ENCODE measurements at places on chromosomes 1 and 21.
A peak's percentile ranks its signal among the peaks of the same experiment; 100 is the strongest.

- DNase-seq = no peak
Observed at GRCh38 chr1:232066521-232066920, 439.9 kb downstream of the DISC1 start.

DNA sequence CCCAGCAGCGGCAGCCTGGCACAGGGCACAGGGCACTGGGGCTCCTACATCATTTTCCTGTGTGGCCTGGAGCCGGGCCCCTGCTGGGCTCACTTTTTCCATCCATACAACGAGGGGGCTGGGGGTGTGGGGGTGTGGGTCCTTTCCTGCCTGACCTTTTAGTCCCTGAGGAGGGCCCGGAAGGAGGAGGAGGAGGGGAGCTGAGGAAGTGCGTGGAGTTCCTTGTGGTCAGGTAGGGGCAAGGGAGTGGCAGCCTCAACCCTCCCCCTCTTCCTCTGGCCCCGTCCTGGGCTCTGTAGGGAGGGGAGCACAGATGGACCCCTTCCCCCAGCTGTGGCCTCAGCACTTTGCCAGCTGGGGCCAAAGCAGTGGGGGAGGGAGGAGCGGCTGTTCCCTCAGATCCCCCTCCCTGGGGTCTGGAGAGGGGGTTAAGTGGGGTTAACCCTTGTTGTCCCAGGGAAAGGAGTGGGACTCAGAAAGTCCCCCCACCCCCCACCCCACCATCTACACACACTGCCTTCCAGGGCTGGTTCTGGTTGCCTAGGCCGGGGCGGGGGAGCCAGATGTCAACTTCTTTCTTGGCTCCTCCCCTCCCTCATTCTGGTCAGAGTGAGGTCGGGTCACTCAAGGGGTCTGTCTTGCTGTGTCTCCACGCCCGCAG, 5.7 kb downstream of the NTRK1 start:
- DNase-seq = no peak

GRCh38 chr1:12177999-12178441, 11.2 kb downstream of the TNFRSF1B start:
- peak; percentile 81 for DNase-seq

DNA sequence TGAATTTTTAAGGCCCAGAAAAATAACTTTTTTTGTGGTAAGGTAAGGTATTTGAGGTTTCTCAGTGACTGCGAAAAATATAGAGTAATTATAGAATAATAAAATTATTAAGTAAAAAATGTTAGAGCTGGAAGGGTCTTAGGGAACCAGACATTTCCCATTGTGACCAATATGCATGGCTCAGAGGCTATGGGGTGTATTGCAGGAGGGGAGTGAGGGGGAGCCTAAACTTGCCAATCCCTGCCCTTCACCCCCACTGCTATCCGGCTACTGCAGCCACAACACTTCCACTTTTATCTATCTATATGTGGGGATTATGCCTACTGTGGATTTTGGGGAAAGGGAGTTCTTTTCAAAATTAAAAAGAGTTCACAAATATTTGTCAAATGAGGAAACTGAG, 7.6 kb upstream of the GADD45A start:
- no peak for DNase-seq

GRCh38 chr1:24554714-24555113, 1.2 kb upstream of the NCMAP start:
- DNase-seq = no peak

GRCh38 chr1:43363283-43363934, 4.4 kb downstream of the ELOVL1 start:
- DNase-seq = no peak

DNA sequence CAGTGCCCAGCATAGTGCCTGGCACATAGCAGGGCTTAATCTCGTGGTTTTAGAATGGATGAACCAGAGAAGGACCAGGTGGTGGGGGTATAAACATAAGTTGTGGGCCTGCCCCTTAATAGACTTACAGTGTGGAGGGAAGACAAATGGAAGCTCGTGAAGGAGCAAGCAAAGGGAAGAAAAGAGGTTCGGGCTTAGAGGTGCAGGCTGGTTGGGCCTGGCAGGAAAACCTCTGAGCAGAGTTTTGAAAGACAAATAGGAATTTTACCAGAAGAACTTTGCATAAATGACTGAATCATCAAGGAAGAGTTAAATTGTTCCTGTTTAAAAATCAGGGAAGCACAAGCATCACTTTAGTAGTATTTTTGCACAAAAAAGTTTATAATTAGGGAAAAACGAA, 4.5 kb downstream of the RHOU start:
- no peak for DNase-seq

- DNase-seq = peak; percentile 90
Observed at GRCh38 chr1:245788269-245788668, 633.5 kb downstream of the KIF26B start.

GRCh38 chr1:55582084-55582483, 366.9 kb upstream of the USP24 start:
- DNase-seq = no peak

- no peak for DNase-seq
Observed at GRCh38 chr1:211579440-211580302, 710 bp upstream of the SLC30A1 start.

DNA sequence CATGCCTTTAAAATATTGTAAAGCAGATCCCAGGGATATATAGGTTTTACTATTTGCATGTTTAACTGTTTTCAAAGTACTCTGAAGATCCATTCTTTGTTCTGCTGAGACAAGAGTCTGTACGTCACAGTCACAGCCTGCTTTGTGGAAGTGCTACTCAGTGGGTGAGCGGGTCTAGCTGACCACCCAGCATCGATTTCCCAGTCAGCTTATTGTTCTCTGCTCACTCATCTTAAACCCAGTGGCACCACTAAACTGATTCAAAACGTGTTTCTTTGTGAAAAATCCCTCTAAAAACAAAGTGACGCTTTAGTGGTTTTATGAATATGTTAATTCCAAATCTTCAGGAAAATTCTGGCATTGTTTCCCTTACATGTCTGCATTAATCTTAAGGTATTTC, 12.4 kb downstream of the PLPP3 start:
- no peak for DNase-seq

DNA sequence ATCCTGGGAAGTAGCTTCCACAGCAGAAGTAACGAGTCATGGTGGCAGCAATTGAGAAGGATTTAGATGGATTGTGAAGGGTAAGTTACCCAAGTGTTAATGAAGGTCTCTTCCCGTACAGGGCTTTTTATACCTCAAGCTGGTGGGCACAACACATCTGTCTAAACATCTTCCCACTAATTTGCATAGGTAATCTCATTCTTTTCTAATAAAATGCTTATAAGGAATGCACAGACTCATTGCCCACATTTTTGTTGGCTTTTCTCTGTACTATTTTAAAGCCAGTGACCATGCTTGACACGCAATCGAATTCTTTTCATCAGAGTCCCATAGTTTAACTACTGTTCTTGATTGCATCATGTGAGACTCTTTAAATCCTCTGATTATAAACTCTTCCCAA, at the start of gene KRTAP7-1:
TSS of gene KRTAP7-1 (minus strand) at position 101 of the 400 bp plus-strand sequence. CDS start at position 40, 61 bp downstream.
- no peak for DNase-seq

DNA sequence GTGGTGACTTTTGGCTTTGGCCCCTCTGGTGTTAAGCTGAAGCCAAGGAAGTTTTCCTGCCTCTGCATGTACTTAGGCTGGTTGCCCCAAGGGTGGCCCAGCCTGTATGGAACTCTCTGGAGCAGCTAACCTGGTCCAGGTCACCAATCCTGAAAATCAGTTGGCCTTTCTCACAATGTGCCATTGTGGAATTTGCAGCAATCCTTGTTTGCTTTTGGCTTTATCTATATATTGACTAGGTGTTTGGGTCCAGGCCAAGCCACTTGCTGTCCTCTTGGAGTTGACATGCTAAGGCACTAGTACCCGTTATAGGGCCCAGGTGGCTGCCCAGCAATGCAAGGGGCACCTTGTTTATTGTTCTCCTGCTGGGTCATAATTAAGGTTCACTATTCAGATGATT, 124.6 kb downstream of the CAMTA1 start:
- no peak for DNase-seq

DNA sequence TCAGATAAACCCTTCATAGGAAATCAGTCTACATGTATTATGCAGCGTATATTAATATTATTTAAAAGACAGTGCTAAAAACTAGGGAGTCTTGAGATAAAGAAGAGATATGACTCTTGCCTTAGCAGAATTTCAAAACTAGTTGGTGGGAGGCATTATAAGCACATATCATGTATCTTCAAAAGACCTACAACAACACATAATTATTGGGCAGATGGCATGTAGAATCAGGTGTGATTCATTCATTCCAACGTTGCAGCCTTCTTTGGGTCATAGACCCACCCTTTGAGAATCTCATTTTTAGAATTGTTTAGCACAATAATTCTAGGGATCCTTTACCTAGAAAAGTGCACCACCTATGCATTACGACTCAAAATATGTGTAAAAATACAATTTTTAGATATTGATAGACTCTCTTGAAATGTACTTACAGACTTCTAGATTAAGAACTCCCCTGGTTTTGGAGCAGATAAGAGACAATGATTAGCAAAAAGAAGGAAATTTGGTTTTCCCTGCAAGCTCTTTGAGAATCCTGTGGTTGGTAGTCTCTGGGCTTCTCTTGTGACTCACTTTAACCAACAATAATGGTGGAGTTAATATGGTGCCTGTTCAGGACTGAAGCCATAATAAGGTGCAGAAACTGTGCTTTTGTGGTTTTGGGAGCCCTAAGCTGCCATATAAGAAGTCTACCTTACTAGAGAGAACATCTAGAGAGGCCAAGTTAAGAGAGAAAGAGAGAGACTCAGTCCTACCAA, 85.3 kb upstream of the RGS4 start:
- no peak for DNase-seq

DNA sequence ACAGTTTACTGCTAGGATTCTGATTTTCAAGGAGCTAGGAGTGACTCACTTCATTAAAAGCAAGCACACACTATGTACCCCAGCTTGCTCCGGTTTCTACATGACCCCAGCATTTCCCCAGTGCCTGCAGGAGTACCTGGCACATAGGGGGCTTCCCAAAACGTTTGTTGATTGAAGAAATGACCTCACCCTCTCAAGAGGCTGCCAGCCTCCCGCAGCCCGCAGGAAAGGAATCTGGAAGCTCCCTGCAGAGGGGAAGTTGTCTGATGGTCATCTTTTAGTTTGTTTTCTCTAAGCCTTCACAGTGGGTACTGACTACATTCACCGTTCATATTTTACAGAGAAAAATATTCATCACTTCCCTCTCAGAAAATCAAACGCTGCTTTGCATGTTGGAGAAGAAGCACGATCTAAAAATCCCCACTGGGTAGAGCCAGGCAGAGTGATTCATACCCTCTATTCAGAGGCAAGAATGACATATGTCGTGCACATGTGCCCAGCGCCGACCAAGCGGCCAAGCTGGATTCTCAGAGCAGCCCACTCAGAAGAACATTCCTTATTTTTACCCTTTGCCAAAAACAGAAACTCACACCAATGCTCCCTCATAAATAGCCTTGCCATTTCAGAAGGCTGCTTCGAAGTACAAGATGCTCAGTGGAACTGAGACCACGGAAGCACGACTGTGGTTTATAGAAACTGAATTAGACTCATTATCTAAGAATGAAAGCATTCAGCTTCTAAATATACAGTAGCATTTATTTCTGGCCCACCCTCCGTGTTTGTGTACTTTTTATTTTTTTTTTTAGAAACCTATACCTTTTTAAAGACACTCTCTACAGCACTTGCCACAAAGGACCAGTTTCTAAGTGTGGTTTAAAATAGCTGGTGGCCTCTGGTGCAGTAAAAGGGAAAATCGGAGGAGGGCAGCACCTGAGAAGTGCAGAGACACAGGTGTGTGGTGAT, 143.2 kb downstream of the MIS18A start:
- DNase-seq = no peak

- peak; percentile 52 for DNase-seq
Observed at GRCh38 chr1:22808186-22808675, 97.6 kb downstream of the EPHB2 start.

DNA sequence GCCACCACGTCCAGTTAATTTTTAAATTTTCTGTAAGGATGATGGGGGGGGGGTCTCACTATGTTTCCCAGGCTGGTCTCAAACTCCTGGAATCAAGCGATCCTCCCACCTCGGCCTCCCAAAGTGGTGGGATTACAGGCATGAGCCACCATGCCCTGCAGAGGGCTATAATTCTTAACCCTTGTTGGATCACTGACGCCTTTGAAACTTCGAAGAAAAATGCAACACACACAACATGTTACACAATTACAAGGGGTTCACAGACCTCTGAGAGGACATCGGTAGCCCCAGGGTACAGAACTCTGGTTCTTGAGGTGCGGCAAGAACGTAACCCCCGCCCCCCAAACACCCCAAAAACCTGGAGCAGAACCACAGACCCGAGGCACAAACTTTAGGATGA, 8.4 kb upstream of the LUZP1 start:
- no peak for DNase-seq

- DNase-seq = no peak
Observed at GRCh38 chr1:238658763-238659162, 727.6 kb upstream of the CHRM3 start.

DNA sequence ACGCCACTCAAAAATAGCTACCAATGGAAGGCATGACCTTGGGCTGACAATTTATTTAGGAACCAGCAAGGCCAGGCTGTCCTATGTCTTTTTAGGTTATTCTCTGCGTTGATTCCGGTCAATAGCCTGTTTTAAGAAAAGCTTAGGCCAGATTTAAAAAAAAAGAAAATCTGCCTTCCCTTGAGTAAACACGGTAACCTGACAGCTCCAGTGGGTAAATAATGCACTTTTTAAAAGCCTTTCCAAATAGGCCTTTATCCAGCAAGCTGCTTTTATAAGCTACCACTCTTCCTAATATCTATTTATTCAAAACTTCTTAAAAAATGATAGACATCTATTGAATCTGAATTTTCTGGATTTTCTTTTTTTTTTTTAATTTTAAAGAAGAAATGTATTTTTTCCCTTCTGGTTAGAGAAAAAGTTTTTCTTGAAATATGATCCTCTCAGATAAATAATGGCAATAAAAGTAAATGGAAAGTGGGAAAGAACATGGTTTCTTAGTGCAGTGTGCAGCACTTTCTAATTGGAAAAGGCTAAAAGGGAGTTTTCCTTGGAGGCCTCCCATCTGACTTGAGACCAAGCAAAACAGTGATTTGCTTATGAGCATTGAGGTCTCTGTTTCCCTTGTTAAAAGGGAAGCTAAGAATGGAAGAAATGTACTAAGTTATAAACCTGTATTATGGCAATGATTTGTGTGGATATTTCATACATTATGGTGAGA, 281.0 kb upstream of the RUNX1 start:
- no peak for DNase-seq

- DNase-seq = no peak
Observed at GRCh38 chr1:89911191-89911991, 83.5 kb upstream of the ZNF326 start.

DNA sequence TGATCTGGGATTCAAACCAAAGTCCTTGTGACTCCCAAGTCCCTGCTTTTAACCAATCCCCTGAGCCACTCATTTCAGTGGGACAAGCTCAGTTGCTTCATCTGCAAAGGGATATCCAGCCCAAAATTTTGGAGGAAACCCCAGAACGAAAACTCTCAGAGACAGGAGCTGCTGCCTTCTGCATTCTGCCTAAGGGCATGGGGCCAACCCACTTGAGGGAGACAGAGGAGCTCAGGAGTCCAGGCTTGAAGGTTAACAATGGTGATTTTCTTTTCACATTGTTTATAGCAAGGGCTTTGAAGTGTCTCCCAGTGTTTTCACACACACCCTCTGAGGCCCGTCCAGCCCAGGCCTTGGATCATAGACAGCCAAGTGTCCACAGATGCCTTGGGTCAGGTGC, 148.1 kb upstream of the CTTNBP2NL start:
- DNase-seq = no peak

GRCh38 chr1:202710070-202711045, at the start of gene SYT2:
Gene SYT2, minus strand, starts transcription at chr1:202710454. Its CDS starts 104,682 bp downstream, at chr1:202605772.
- no peak for DNase-seq

GRCh38 chr1:71307451-71307850, 226.6 kb upstream of the ZRANB2 start:
- peak; percentile 3 for DNase-seq

All from AG04450 (cell line).